ENCODE measurements at places on chromosomes 2 and 18.

- no peak for DNase-seq
Measured at GRCh38 chr2:217959723-217960122, 43.1 kb downstream of the TNS1 start.

GRCh38 chr2:2569306-2569705 is 238.2 kb upstream of the MYT1L start:
- DNase-seq, result no peak

DNA sequence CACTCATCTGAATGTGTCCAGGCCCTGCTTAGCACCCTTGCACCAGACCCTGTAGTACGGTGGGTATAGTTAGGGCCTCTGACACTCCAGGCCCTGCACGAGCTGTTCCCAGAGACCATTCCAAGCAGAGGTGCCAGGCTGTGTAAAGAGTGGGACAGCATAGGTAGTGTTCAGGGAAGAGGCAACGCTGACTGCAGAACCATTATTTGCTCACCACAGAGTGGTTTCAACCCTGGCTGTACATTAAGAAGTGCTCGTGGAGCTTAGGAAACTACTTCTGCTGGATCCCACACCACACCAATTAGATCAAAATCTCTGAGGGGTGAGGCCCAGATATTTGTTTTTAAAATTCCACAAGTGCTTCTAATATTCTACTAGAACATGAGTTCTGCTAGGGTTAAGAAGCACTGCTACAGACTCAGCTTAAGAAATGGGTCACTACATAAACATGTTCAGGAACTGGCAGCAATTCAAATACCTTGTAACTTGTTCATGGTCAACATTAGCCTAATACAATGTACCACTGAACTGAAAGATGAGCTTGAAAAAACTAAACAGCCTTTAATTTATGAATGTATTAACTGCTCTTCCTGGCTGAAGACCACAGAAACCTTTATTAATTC is 183.0 kb downstream of the MYO5B start:
- no peak for DNase-seq

- no peak for DNase-seq
Measured at GRCh38 chr18:41042866-41043265, 912.2 kb upstream of the PIK3C3 start.

DNA sequence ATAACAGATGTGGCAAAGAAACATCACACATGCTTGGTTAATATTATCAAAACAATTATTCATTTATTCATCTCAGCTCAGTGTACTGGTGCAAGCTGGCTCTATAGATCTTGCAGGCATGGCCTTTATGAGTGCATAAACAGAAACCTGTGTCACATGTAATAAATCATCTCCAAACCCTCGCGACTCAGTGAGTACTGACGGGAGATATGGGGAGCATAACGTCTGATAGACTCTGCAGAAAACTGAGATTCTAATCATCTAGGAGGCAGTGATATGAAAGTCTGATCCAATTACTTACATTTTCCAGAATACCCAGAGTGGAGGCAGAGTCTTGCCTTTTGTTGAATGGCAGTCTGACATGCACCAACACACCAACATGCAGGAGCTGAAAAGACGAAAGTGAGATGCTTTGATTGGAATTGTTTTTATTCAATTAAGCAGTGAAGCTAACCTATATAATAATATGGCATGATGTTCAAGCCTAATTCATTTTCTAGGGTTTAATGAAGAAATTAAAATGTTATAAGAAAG is 416.8 kb downstream of the RNF144A start:
- DNase-seq, result no peak

DNA sequence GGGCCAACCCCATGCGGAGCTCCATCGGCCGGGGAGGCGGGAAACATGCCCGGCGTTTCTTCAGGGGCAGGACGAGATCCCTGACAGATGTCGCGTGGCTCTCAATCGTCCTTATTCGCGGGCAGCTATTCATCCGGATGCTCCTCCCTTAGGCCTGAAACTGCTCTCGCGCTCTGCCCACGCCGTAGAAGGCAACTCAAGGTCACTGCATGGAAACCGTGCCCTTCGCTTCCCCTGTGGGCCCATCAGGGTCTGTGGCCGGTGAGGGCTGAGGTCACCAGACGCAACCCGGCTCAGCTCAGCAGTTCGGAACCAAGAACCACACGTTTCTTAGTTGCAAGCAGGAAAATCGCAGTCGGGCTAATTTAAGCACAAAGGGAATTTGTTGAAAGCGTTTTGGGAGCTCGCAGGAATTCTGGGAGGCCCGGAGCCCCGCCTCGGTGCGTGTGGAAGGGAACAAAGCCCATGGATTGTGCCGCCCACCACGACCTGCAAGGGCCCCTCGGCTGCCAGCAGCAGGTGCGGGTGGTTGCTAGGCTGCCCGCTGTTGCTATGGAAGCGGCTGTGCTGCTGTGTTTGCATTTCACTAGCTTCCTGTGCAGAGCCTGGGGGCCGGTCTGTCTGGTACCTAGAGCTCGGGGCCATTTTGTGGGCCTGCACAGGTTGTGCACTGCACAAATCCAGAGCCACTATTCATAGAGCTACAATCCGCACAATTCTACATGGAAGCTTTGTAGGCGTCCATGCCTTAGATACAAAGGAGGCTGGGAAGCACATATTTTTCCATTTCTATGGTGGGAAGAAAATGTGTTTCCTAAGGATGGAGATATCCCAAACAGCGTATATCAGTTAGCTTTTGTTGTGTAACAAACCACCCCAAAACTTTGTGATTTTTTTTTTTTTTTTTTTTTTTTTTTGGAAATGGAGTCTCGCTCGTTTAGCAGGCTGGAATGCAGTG is 6.0 kb upstream of the ALLC start:
- DNase-seq, result peak; percentile 70

GRCh38 chr18:44320619-44321460 is 359.8 kb upstream of the SETBP1 start:
- DNase-seq, result no peak

- no peak for DNase-seq
Measured at GRCh38 chr2:177660742-177661141, 268.2 kb downstream of the AGPS start.

DNA sequence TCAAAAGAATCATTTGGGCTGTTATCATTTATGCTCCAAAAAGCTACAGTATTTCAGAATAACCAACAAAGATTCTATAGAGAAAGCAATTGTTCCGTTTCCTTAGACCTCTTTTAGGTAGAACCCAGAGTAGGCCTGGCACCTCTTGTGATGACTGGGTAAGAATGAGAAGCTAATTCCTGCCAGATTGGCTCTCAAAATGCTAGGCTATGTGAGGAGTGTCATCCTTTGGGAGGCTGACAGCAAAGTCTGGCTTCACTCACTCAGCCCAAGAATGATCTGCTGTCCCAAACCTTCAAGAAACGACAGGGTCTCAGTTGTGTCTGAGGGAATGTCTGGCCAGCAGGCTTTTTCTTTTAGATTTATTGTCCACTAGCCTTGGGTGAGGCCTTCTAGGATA is 4.5 kb downstream of the CERS6 start:
- no peak for DNase-seq

- no peak for DNase-seq
Measured at GRCh38 chr2:58106896-58107295, 60.3 kb downstream of the VRK2 start.

DNA sequence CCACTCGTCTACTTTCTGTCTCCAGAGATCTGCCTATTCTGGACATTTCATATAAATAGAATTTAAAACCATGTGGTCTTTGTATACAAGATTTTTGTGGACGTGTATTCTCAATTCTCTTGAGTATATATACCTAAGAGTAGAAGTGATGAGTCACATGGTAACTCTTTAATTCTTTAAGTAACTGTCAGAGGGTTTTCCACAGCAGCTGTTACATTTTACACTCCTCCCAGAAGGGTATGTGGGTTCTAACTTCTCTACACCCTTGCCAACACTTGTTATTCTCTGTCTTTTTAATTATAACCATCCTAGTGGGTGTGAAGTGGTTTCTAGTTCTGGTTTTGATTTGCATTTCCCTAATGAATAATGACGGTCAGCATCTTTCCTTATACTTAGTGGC is 70.9 kb downstream of the MAP3K20 start:
- no peak for DNase-seq

DNA sequence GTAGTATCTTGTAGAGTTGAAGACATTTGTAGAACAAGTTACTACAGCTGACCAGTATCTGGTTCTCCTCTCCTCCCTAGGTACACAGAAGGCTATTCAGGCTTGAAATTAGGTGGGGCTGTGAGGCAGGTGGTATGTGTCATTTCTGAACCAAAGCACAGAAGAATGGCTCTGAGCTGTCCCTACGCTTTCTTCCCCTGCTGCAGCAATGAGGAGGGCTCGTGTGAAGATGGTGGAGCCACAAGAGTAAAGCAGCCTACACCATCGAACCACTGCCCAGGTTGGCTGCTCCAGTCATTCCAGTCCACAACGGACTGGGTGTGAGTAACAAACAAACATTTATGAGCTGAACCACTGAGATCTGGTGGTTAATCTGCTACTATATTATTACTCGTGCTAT is 148.9 kb downstream of the DTNB start:
- DNase-seq, result no peak

GRCh38 chr2:63663013-63663864 is 74.5 kb downstream of the MDH1 start:
- no peak for DNase-seq

DNA sequence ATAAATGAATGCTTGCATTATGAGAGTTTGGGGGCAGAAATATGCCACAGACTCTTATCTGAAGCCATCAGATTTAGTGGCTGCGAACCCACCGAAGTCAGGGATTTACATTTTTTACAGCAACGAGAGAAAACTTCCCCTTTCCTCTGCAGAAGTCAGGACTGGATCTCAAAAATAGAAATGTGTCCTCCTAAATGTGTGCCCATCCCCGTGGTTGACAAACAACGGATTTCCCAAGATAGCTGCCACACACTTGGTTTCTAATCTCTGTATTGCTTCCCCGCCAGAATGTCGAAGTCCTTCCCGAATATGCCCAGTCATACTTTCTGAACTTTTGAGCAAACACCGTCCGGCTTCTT is 879 bp upstream of the ADAM23 start:
- no peak for DNase-seq

- DNase-seq, result no peak
Measured at GRCh38 chr2:221671515-221671914, 99.4 kb upstream of the EPHA4 start.

- no peak for DNase-seq
Measured at GRCh38 chr2:19844750-19845149, 57.0 kb downstream of the TTC32 start.
